NCI-H2107 (cell line): ENCODE measurements at places on chromosomes 13 and 19.

- no peak for DNase-seq
These were observed 12.4 kb upstream of the MICU2 start for GRCh38 chr13:21616205-21616866.

GRCh38 chr13:102902789-102903347, 57.0 kb downstream of the ERCC5 start:
- no peak for DNase-seq

- DNase-seq: no peak
These were observed 3.5 kb downstream of the CEBPG start for GRCh38 chr19:33376941-33377557.

DNA sequence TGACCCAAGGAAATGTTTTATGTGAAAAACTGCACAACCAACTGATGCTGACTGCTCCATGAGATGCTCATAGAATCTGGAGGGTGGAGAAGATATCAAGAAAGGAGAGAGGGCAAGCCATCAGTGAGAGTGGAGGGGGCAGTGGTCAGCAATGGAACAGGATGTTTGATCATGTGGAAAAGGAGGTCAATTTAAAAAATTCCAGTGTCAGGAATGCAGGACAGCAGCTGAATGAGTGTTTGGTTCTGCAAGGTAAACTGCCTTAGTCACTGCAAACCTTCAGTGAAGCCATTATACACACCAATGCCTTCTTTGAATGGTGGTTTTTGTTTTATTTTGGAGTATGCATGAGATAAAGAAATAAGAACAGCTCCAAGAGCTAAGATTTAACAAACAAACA, 121.5 kb downstream of the FGF14 start:
- DNase-seq: no peak

GRCh38 chr19:30674656-30675055, 302.5 kb downstream of the ZNF536 start:
- DNase-seq: no peak

- no peak for DNase-seq
These were observed 16.6 kb upstream of the LRP3 start for GRCh38 chr19:33177417-33177979.

DNA sequence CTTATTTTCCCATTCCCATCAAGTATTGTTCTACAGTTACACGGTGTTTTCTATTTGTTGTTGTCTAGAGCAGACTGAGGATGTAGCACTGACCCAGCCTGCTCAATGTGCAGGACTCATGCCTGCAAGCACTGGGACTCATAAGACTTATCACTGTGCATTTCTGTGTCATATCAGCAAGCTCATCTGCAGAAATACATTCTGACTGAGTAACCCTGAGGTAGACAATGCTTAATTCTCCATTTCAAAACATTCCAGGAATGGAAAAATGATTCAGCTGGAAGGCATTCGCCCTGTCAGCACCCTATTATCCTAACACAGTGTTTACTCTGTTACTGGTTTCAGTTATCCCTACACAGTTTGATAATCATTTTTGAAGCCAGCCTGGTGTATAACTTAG, 2506.4 kb downstream of the PCDH9 start:
- no peak for DNase-seq

GRCh38 chr19:33473653-33474305, 47.8 kb downstream of the PEPD start:
- DNase-seq: no peak

DNA sequence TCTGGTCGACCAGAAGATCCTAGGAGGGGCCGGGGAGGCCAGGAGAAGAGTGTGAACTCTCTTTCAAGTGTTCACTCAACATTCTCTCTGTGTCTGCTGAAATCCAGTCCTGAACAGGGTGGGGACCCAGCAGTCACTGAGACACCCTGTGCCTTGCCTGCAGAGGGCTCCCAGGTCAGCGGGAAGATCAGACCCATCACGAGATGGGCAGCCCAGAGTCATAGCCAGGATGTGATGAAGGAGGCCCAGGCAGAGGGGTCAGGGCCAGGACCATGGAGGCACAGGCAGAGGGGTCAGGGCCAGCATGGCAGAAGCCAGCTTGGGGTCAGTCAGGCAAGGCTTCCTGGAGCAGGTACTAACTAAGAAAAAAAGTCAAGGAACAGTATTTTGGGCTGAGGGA, 9.4 kb downstream of the NUMBL start:
- no peak for DNase-seq

- no peak for DNase-seq
These were observed 193.3 kb downstream of the SLC7A1 start for GRCh38 chr13:29402166-29402636.

DNA sequence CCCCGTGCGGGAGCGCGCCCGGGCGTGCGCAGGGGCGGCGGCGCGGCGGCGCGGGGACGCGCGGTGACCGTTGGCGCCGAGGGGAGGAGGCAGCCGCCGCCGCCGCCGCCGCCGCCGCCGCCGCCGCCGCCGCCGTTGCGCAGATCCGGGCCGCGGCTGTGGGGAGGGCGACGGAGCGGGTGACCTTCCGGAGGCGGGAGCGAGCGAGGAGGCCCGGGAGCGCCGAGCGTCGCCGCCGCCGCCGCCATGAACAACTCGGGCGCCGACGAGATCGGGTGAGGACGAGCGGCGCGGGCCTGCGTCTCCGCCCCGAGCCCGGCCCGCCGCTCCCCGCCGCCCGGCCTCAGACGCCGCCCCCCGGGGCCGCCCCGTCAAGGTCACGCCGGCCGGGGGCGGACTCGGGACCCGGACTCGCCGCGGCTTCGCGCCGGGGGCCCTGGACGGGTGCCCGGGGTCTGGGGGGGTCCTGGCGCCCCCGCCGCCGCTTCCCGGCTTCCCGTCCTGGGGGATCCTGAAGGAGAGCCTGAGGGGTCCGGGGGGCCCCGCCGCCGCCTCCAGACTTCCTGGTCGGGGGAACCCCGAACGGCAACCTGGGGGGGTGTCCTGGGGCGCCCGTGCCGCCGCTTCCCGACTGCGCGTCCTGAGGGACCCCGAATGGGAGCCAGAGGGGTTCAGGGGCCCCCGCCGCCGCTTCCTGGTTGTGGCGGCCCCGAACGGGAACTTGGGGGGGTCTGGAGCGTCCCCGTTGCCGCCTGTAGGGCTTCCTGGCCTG, at the start of gene DAZAP1:
TSS of gene DAZAP1 (plus strand) at position 59 of the 772 bp plus-strand sequence. CDS start at position 247, 188 bp downstream.
- DNase-seq: no peak

GRCh38 chr19:4693471-4694121, 23.5 kb upstream of the MYDGF start:
- DNase-seq: no peak

DNA sequence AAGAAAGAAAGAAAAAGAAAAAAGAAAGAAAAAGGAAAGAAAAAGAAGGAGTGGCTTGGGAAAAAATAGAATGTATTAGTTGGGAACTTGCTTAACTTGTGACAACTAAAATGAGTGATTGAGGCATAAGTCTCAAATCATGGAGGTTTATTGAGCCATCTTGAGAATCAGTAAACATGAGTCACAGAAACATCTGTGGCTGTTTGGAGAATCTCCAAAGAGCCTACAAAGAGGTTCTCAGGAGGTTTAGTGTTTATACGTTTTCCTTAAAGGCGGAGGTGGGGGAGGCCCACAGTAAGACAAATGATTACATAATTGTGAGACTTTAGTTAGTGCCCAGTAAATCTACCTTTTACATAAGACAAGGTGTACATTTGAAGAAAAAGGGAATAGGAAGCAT, 38.6 kb downstream of the WDR87 start:
- DNase-seq: no peak

GRCh38 chr13:107765724-107766401, 449.5 kb downstream of the LIG4 start:
- DNase-seq: no peak

- no peak for DNase-seq
These were observed 21.6 kb downstream of the CPAMD8 start for GRCh38 chr19:17005000-17005399.

DNA sequence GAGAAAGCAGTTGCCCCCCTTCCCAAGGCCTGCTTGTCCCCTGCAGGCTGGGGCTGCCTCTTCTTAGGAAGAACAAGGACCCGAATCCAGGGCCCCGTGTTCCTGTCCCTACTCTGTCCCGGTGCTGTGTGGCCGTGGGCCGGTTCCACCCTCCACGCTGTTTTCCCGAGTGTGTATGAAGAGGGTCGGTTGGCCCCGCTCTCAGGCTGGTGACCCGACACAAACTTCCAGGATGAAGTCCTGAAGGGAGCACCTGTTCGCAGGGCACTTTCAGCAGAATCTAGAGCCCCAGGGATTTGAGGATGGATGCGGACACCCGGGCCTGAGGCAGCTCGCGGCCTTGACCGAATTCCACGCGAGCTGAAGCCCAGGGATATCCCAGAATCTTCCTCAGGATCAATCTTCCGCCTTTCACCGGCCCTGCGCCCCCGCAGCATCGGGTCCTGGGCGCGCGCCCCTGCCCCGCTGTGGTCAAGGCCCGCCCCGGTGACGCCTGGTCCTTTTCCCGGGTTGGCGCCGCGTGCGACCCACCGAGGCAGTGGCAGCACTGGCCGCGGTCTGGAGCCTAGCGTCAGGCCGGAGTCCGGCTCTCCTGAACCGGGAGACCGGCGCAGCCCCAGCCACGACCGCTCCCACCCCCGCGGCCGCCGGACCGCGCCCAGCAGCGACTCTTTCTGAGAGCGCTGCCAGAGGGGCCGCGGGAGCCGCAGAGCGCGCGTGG, 528 bp upstream of the CHST8 start:
- DNase-seq: no peak

DNA sequence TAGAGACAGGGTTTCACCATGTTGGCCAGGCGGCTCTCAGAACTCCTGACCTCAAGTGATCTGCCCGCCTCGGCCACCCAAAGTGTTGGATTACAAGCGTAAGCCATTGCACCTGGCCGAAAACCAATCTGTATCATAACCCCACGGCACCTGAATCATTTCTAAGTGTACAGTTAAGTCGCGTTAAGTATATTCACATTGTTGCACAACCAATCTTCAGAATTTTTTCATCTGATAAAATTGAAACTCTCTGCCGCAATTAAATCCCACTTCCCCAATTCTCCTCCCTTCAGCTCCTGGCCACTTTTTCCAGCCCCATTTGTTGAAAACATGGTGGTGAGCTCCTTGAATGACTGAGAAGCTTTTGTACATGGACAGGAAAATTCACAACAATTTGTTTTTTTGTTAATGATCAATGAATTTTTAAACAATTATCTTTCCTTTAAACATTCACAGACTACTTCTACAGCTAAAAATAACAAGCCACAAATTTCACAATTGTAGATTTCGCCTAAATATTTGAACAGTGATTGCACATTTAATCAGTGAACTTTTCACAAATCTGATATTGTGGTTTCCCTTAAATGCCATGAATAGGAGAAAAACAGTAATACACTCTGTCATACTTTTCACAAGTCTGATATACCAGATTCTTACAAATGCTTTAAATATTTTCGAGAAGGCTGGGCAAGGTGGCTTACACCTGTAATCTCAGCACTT, 13.8 kb downstream of the FGF21 start:
- DNase-seq: no peak

GRCh38 chr19:48638831-48639381, 1.7 kb upstream of the DBP start:
- no peak for DNase-seq

DNA sequence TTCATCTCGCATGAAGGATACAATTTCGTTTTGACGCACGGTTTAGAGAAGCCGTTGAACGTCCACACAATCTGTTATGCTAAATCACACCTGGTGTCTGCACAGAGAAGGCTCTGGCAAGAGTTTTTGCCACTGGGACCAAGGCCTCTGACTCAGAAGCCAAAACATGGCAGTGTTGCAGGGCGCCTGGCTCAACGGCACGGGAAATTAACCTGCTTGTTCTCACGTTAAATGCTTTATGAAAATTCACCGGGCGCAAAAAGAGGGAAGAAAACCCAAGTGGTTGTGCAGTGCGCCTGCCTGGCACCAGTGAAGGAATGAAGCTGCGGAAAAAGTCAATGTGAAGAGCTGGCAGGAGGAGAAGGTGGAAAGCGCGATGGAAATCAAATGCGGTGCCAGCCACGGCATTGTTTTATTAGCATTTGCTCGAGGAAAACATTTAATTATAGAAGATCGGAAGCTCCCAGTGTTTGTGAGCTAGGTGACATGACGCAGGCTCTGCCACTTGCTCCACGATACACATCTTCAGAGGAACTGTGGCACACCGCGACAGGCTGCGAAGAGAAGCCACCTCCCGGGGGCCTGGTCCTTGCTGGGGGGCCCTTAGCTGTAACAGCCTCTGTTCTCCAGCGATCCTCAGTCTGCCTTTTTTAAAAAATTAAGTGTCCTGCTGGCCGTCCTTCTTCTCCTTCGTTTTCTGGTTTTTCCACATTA, 126.2 kb downstream of the ZIC5 start:
- DNase-seq: no peak

DNA sequence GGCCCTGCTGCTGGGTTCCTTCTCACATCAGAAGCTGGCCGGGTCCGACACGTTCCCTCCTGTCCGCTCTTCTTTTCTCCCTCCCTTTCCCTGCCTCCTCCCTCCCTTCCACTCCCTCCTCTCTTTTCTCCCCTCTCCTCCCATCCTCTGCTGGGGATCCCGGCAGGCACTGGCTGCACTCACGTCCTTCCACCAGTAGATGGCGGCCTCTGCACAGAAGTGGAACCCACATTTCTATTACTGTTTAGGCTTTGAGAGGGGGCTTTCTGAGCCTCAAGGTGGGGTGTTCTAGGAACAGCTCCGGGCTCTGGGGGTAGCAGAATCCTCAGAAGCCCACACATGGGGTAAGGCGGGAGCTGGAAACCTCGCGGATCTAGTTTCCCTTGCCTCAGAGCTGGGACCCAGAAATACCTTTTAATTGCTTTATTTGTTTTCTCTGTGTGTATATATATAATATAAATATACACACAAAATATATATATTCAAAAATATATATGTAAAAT, 294.2 kb downstream of the ZNF536 start:
- DNase-seq: no peak

DNA sequence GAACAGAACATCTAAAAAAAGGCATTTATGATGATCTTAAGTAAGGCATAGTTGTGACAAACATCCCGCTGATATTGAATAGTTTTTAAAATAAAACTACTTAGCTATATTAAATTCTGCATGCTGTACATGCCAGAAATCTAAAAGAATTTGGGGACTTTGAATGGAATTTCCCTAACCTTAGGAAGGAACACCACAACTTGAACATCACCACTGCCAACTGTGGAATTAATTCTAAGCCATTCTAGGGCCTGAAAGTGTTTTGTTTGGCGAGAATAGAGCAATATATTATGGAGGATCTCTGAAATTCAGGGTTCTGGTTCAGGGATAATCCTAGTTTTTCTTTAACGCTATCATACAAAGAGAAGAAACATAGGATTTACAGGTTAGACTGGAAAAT, 17.8 kb upstream of the LATS2 start:
- DNase-seq: no peak

GRCh38 chr13:23766283-23766682, 122.9 kb downstream of the MIPEP start:
- DNase-seq: no peak

- no peak for DNase-seq
These were observed 39.4 kb downstream of the RFX2 start for GRCh38 chr19:6070720-6071485.
